Stimulated activated CD8-positive, alpha-beta memory T cell treated with anti-CD3 and anti-CD28 coated beads, Interleukin-7, amount 100 ng/mL, for 48 hours (primary cell): ENCODE measurements at places on chromosomes 1 and 21.

GRCh38 chr1:62207187-62207586 is 12.5 kb downstream of the L1TD1 start:
- DNase-seq = no peak

DNA sequence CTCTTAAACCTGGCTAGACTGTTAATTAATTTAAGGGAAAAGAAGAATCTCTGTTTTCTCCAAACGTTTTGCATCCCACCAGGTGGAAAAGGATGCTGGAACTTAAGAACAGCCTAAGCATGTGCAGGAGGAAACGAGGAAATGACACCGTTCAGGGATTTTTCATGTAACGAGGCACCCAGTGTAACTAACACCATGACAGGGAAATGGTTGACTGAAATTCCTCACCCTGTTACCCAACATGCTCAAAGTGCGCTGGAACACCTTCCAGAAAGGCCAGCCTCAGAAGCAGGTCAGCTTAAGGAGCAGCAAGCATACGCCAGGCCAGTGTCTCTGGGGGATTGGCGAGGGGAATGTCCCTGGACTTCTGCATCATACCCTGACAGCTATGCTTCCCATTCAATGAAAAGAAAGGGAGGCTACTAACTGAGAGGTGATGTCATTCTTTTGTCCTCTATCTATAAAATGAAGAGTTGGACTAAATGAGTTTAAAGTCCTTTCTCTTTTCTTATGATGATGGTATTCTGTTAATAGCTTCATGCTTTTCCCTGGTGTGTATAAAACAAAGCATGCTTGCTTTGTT is 21.6 kb downstream of the TNN start:
- no peak for DNase-seq

- no peak for DNase-seq
These were observed 7.3 kb downstream of the ODF2L start for GRCh38 chr1:86388777-86389176.

DNA sequence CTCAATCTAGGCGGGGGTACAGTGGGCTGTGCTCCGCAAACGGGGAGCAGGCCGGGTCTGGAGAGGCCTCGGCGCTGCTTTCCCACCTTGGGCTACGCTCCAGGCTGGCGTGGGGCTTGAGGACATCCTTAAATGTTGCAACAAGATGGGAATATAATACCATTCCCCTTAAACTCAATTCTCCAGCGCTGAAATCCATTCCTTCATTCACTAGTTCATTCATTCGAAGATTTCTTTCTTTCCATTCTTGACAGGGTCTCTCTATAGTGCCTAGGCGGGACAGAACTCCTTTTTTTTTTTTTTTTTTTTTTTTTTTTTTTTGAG is 261 bp upstream of the DPM3 start:
- no peak for DNase-seq

GRCh38 chr1:32272557-32273390 is 19.1 kb upstream of the HDAC1 start:
- DNase-seq = no peak

DNA sequence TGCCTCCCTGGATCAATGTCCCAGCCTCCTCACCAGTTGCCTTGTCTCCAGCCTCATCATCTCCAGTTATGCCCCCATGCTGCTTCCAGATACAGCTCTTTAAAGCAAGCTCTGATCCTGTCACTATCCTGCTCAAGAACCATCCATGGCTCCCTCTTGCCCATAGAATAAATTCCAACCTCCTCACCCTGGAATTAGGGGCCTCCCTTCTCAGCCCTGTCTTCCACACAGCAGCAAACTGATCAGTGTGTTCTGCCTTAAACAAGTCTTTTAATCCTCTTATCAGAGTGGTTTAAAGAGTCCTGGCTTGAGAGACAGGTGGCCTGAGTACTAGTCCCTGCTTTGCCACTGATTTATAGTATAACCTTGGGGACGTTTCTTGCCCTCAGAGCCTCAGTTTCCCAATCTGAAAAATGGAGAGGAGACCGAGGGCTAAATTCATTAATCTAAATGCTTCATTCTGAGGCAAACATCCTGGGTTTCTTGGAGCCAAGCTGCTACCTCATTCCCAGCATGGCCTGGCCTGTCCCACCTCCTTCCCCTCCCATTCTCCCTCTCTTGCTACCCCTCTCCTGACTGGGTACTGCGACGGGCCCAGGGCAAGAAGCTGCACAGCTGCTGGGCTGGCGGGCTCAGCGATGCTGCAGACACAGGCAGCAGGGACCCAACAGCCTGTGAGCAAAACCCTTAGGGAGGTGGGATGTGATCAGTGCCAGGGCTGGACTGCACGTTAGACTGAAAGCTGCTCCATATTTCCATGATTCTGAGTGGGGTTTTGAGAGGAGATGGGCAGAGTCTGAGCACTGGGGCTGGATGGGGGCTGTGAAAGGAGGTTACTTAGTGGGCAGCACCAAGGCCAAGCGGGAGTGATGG is 221.4 kb downstream of the PTPRU start:
- no peak for DNase-seq

GRCh38 chr1:46246548-46247435 is 771 bp upstream of the RAD54L start:
- peak; percentile 70 for DNase-seq

GRCh38 chr1:35449334-35450008 is 107.7 kb downstream of the KIAA0319L start:
- DNase-seq = no peak

GRCh38 chr1:110465038-110465813 is 14.3 kb downstream of the PROK1 start:
- no peak for DNase-seq

- no peak for DNase-seq
These were observed 1369.1 kb upstream of the ADGRL4 start for GRCh38 chr1:80375662-80376061.

DNA sequence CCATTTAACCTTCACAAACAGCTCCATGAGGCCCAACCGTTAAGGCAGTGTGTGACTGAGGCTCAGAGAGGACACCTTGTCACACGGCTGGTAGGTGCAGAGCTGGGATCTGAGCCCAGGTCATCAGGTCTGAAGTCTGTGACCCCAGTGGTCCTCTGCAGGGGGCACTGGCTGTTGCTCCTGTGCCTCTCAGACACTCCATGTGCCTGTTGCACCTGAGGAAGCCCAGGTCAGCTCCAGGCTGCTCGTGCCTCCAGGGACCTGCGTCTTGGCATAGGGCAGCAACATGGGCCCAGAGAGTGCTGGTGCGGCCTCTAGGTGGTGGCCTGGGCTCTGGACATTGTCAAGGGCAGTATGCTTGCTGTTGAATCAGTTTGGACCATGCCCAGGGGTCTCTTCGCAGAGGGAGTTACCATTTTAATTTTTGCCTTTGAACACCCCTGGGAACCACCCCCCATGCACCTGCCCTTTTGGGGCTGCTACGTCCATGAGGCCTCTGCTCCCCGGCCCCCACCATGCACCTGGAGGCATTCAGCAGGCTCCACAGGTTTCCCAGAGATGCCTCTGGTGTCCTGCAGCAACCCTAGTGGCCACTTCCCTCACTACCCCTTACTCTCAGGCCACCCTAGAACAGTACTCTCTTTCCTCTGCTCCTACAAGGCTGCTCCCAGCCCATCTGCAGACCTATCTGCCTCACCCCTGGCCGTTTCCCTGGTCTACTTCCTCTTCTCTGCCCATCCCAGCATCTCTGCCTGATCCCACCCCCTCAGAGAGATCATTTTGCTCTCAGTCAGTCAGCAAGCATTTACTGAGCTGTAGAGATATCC is 25.2 kb upstream of the EPS8L3 start:
- DNase-seq = no peak

GRCh38 chr1:182643699-182644098 is 39.5 kb upstream of the RGS16 start:
- DNase-seq = no peak
